SHP77 treated with DMSO at 0.1 percent for 48 hours (cell line): ENCODE measurements at places on chromosomes 1 and 21.
A peak's percentile ranks its signal among the peaks of the same experiment; 100 is the strongest.

DNA sequence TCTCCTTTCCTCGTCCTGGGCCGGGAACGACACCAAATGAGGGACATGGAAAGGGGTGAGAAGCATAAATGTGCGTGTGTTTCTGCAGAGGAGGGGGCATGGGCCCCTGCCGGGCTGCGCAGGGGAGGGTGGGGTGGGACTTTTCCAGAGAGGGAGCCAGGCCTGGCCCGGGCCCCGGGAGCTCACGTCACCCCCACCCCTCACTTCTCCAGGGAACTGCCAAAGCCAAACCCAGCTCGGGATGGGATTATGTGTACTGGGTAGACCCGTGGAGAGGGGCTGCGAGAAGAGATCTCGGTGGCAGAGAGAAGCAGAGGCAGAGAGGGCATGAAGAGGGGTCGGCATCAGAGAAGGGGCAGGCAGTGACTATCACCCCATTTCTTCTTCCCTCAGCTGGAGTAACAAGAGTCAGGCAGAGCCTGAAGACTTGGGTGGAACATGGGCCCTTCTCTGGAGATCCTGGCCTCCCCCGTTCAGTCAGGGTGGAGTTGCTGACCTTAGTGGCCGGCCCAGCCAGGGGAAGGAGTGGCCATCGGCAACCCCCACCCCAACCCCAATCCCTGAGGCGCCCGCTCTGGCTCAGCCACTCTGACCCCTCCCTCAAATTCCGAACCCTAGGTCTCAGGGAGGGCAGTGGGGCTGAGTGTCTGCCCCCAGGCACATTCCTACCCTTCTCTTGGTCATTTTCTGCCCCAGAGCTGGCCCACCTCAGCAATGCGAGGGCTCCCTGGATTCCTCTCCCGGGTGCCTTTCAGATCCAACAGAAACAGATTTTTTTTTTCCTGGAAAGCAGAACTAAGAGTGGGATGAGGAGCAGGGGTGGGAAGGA is 1.2 kb downstream of the ADAMTSL4 start:
- DNase-seq = no peak

DNA sequence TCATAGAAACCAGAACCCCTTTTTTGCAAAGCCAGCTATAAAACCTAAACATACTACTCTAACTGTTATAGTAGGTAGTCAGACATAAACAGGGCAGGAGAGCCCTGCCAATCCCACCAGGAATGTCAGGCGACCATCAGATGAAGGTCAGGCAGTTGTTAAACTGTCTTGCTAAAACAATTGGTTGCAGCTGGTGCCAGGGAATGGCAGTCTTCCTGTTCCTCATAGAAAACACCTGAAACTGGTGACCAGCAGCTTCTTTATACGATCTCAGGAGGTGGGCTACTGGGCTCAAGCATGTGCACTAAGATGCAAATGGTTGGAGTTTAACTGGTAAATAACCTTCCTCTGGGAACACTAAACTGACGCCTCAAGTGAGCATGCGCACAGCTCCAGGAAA is 224.1 kb downstream of the COL11A1 start:
- DNase-seq = no peak

GRCh38 chr1:21294266-21294989 is 4.2 kb upstream of the ECE1 start:
- no peak for DNase-seq

DNA sequence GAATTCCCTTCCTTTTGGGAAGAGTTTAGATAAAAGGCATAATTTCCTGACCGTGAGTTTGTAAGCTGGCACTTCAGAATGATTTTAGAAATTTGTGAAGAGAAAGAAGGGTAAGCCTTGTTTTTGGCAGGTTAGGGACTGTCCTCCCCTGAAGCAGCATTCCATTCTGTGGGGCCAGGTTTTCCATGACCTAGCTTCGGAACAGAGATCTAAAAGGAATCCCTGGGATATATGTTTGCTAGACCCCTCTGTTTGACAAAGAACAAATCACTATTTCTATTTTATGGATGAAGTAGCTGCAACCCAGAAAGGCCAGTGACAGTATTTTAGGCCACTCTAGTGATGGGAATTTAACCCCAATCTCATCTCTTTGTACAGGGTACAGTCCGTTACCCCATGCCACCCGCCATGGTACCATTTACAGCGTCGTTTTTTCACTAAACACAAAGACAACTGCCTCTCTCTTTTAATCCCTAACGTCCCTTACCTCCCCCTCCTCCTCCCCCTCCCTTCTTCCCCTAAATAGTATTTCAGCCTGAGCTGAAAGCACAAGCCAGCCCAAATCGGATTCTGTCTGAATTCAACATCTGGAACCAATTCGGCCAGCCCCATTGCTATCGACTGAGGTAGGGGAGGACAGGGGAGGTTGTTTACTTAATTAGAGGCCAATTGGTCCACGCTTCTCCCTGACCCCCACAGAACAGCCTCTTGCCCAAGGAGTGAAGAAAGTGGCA is 23.4 kb upstream of the IKBKE start:
- DNase-seq = no peak

GRCh38 chr21:33750017-33750416 is 107.7 kb downstream of the ITSN1 start:
- no peak for DNase-seq

DNA sequence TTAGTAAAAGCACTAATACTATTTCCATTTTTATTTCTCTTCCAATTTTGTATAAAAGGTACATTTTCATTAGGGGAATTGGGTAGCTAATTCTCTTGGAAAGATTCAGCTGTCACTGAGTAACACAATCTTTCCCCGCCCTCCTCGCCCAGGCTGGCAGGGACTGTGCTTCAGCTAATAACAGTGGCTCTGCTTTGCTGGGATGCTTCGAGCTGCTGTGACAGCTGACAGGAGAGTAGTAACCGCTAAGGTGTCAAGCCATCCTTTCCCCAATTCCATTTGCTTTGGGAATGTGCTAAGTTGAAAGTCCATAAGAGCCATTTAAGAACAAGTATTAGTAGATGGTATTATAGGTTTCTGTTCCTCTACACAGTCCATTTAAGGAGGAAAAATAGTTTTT is 106.7 kb upstream of the NRIP1 start:
- no peak for DNase-seq

DNA sequence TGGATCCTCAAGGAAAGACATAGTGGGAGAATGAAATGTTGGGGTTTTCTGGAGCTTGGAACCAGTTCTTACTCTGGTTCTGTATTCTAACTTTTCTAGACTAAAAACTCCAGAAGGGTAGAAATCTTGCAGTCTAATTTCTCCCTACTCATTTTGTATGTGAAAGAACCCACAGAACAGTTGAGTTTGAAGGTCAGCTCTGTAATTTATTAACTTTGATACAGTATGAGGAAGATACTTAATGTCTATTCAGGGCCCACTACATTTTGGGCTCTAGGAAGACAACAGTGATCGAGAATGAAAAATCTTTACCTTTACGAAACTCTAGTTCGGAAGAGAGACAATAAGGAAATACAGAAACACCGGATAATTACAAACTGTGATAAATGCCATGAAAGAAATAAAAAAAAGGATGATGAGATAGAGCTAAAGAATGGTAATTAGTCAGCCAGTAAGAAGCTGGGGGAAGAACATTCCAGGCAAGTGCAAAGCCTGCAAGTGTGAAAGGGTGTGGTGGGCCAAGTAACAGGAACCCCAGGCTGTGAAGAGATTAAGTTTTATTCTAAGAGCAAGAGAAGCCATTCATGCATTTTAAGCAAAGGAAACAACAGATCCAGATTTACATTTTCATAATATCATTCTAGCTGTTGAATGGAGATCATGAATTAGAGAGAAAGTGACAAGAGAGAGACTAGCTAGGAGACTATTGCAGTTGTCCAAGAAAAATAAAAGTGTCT is 159.9 kb upstream of the HMCN1 start:
- no peak for DNase-seq

- no peak for DNase-seq
These were observed 29.2 kb downstream of the EYA3 start for GRCh38 chr1:28058971-28059878.

DNA sequence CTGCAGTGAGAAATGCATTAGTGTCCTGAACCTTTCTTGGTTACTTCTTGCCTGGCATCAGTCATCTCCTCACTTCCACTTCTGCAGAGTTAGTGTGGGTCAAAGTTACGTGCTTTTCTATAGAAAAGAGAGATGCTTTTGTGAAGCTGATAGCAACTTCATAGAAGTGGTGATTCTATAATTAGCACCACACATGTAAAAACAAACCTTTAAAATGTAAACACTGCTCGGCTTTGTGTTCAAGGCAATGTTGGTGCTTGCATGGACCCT is 57.3 kb downstream of the MRPS6 start:
- no peak for DNase-seq

DNA sequence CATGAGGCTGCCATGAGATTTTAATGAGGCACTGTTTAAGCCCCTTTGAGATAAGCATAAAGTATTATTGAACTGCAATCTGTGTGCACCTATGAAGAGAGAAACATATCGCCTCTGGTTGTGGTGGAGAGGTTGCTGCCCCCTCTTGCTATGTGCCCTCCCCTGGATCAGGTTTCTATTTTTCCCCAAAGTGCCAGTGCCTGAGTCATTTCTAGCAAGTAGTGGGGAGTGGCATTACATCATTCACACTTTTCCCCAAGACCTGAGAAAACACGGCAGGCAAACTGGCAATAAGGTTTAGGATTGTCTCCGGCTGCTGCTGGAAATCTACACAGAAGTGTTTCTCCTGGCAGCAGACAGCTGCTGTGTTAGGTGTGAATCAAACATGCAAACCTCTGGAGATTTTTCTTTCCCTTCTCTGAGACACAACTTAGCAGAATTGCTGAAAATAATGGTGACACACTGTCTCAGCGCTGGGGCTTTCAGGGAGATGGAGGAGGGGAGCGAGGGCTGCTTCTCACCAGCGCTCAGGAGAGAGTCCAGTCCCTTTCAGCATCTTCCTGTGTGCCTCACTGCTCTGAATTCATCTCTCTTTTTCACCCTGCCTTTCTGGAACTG is 13.7 kb upstream of the RGS16 start:
- no peak for DNase-seq

GRCh38 chr21:41761211-41761933 is 5.5 kb downstream of the RIPK4 start:
- no peak for DNase-seq

DNA sequence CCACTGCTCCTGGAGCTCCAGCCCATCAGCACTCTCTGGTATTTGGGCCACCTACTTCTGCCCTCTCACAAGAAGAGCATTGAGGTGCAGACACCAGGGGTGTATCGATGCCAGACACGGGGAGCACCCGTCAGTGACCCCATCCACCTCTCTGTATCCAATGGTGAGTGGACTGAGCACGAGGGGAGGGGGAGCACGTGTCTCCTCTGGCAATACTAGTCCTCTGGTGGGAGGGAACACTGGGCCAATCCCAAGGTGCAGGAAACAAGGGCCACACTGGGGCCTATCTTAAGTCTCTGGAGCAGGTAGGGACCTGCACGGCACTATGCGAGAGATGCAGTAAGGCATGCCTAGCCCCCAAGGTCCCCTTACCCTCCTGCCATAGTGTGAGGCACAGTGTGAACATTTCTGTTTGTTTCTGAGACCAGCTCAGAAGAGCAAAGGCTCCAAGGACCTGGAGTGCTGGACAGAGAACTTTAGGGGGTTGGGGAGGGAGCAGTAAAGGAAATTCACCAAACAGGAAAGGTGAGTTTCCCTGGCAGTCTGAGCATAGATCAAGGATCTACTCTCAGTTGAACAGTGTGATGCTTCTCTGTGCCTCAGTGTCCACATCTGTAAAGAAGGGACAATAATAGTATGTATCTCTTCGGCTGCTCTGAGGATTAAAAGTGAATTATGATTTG is 2.3 kb downstream of the FCRLB start:
- DNase-seq = no peak

GRCh38 chr1:203586496-203587081 is 40.0 kb upstream of the ATP2B4 start:
- no peak for DNase-seq

DNA sequence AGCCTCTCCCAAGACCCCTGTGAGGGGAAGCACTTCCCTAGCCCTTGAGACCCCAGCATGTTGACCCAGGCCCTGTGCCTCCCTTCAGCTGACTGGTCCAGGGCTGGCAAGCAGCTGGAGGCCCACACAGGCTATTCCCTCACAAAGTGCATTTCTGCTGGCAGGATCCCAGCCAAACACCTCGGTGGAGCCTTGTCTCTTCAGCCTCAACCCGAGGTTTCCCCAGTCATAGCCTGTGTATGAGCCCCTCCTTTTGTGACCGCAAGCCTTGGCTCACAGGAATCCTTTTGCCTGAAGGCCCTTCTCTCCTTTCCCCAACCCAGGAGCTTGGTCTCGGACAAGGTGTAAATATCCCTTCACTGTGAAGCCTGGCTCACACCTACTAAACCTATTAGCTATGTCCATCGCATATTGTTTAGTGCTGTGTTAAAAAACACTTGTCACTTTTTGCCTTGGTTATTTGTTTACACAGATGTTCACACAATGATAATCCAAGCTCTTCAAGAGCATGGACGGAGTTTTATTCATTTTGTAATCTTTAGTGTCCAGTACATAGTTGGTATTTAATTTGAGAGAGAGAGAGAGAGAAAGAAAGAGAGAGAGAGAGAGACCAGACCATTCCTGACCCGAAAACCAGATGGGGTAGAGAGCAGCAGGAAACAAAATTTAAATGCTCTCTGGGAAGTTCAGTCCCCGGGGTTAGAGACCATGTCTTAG is 8.5 kb upstream of the CD247 start:
- peak; percentile 62 for DNase-seq

- DNase-seq = no peak
These were observed 11.4 kb downstream of the SMYD2 start for GRCh38 chr1:214292322-214292721.

- no peak for DNase-seq
These were observed 393 bp downstream of the ELAPOR1 start for GRCh38 chr1:109114342-109114674.

- DNase-seq = no peak
These were observed 113.7 kb downstream of the RUNX1 start for GRCh38 chr21:34935452-34935851.

DNA sequence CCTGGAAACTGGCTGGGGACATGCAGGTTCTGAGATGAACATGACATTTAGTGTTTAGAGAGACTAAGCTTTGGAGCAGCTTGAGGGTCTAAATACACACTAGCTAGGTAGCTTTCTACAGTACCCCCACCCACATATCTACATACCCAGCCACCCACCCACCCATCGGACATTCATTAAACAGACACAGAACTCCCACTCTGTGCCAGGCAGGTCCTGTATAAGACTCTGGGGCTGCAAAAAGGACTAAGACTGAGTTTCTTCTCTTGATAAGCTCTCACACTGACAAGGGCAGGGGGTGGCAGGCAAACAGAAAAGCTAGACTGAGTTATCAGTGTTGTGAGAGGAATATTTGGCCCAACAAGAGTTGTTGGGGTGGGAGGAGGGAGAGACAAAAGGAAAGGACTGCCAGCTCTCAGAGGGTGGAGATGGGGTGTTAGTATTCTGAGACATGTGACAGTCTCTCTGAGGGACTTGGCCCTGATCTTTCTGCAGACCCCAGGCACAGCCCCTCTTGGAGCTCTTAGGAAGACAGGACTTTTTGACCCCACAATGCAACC is 6.8 kb downstream of the MAP7D1 start:
- DNase-seq = no peak

DNA sequence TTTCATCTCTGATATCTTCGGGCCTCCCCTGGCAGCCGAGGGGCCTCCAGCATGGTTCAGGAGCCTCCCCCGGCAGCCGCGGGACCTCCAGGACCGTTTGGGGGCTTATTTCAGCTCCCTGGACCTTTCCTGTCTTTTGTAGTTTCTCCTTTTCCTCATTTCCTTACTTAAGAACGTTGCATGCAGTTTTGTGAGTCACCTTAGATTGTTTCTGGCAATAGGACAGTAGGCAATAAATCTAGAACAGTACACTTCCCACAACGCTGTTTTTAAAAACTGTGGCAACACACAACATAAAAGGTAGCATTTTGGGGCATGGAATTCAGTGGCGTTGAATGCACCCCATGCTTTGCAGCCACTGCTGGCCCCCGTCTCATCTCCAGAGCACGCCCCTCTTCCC is 24.4 kb downstream of the FAAP20 start:
- no peak for DNase-seq

GRCh38 chr1:178646821-178647220 is 78.2 kb upstream of the RALGPS2 start:
- DNase-seq = no peak
